ENCODE measurements at places on chromosomes 11 and 22. TPM values are rescaled to one million over a fixed set of nuclear protein-coding genes. Genes with fewer than 3 reads are reported as not detected.

Gene PHF5A
- total RNA-seq: 26.7 TPM

Gene C11orf86
- total RNA-seq: not detected

Gene SAA2
- total RNA-seq: not detected

Gene NPAT
- 9.5 TPM for total RNA-seq

Gene CRYBB3
- not detected for total RNA-seq

Gene FBLN1
- total RNA-seq: 241 TPM

Gene GUCY1A2
- 4.9 TPM for total RNA-seq

- no peak for ATAC-seq
Measured at GRCh38 chr22:41672780-41673509, 15.7 kb downstream of the SNU13 start.

DNA sequence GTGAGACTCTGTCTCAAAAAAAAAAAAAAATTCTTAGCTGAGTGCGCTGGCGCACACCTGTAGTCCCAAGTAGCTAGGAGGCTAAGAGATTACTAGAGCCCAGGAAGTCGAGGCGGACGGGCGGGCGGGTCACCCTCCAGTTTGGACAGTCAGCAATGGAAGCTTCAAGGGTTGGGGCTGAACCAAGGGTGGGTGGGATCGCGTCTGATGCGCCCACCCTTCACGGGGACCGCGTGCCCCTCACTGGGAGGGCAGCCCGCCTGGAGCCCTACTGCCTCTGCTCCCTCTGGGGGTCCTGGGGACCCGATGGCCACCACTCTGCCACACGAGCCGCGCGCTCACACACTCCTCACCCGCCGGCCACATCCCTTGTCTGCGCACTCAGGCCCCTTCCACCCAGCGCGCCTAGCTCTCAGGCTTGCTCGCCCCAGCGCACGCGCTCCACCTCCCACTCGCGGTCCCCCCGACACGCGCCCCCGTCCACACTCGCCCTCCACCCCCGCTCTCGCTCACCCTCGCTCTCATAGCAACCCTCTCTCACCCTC, 494 bp downstream of the CHID1 start:
- no peak for ATAC-seq

DNA sequence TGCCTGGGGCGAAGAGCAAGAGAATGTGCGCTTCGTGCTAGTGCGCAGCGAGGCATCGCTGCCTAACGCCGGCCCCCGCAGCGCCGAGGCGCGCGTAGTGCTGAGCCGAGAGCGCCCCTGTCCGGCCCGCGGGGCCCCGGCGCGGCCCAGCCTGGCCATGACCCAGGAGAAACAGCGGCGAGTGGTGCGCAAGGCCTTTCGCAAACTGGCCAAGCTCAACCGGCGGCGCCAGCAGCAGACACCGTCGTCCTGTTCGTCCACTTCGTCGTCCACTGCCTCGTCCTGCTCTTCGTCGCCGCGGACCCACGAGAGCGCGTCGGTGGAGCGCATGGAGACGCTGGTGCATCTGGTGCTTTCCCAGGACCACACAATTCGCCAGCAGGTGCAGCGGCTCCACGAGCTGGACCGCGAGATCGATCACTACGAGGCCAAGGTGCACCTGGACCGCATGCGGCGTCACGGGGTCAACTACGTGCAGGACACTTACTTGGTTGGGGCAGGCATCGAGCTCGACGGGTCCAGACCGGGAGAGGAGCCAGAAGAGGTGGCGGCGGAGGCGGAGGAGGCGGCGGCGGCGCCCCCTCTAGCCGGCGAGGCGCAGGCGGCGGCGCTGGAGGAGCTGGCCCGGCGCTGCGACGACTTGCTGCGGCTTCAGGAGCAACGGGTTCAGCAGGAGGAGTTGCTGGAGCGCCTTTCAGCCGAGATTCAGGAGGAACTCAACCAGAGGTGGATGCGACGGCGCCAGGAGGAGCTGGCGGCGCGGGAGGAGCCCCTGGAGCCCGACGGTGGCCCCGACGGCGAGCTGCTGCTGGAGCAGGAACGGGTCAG, 1.0 kb downstream of the RASSF10 start:
- ATAC-seq: peak; percentile 25

DNA sequence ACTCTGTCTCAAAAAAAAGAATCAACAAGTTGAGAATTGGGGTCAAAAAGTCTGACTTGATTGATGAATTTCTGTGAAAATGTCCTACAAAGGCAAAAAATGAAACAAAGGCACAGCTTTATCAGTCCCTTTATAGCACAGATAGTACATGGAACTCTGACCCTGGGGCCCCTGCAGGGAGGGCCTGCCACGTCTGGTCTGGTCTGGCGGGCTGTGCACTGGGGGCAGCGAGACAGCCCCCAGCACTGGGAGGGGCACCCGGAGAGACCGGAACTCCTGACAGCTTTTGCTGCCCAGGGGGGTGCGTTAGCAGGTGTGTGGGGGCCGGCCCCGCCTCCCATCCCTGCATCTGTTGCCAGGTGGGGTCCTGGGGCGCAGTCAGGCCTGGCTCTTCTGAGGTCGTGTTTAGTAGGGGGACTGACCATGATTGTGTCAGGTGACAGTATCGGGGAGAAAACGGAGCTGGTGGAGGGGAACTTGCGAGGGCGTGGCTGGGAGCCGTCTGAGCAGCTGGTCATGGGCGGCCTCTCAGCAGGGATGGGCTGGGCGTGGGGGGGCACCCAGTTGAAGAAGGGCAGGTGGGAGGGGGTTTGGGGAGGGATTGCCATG, 51.7 kb downstream of the GRAMD4 start:
- ATAC-seq: no peak

DNA sequence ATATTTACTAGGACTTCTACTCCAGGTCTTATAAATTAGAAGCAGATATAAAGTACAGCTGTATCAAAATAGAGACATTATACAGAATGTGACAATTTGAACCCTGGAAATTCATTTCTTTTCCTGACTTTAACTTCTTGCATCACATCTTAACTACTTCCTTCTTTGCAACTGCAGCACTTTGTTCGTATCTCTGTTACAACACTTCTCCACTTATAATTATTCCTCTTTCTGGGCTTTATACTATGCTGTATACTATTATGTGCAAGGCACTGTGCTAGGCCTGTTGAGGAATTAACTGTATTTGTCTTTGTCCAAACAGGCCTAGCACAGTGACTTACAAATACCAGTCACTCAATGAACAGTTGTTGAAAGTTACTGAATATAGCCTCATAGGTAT, 1.8 kb upstream of the SLC36A4 start:
- no peak for ATAC-seq

- no peak for ATAC-seq
Measured at GRCh38 chr11:33731723-33732531, 4.3 kb downstream of the CD59 start.

- ATAC-seq: no peak
Measured at GRCh38 chr11:72146625-72147024, 11.1 kb downstream of the FOLR3 start.

DNA sequence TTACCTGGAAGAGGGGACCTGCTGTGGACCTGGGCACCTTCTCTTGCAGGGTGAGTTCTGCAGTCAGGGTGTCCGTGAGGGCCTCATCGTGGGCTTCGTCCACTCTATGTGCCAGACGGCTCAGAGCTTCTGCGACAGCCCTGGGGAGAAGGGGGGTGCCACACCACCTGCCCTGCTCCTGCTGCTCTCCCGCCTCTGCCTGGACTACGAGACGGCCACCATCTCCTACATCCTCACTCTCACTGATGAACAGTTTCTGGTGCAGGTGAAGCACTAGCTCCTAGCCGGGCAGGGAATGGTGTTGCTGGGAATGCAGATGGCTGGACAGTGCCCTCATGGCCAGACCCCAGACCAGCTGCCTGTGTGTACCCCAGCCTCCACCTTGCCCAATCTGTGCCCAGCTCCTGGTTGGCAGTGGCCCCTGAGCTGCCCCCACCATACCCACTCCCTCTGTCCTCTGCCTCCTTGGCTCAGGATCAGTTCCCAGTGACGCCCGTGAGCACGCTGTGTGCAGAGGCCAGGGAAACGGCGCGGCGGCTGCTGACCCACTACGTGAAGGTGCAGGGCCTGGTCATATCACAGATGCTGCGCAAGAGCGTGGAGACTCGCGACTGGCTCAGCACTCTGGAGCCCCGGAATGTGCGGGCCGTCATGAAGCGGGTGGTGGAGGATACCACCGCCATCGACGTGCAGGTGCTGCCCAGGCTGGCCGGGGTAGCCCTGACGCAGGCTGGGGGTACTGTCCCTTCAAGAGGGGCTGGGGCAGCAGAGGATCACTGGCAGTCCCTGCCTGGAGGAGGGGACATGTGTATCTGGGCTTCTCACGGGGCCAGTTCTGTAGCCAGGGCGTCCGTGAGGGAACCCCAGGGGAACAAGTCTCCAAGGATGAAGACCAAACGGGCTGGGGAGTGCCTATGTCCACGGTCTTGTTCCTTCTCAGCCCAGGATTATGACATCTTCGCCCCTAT, 2.2 kb upstream of the TM7SF2 start:
- no peak for ATAC-seq

- no peak for ATAC-seq
Measured at GRCh38 chr11:103936059-103936458, 100.4 kb upstream of the DDI1 start.

DNA sequence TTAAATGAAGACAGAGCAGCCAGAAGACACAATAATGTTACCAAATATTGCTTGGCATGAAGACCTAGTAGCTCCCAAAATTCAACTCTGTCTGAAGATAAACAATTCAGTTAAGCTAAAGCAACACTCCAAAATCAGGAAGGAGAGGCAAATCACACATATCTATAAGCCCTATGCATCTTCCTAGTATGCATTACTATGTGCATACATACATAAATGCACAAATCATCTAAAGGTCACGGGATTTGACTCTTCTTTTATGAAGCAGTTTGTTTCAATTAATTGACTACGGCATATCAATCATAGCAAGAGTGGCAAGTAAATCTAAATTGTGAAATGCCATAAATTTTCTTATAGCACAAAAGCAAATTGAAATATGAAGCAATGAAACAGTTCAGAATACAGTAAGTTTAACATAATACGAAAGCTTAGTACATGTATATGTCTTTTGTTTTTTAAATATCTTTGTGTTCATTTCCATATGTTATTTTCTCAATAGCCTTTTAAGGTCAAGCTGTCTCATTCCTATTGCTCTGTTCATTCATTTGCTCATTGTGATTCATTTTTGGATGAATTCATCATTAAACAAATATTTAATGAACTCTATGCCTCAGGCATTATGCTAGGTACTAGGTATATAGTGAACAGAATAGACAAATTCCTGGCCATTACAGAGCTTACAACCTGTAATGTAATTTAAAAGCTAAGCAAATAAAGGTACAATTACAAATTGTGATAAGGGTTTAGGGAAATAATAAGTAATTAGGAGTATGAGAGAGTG, 540.5 kb downstream of the DLG2 start:
- ATAC-seq: no peak

GRCh38 chr11:88886796-88887195, 179.0 kb downstream of the GRM5 start:
- no peak for ATAC-seq

DNA sequence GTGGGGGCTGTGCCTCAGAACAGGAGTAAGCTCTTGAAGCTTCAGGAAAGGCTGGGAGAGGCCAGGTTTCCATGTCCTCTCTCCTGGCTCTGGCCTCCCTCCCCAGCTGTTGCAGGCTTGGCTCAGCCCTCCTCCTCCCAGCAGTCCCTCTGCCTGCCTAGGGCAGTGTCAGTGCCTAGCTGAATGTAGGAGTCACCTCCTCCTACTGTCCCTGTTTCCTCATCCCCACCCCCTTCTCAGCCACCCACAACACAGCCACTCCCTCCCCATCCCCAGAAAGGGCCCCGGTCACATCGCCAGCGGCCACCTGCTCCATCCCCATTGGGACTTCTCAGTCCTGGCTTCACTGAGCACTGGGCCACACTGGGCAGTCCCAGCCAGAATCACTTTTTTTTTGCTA, 2.9 kb upstream of the FBLN1 start:
- peak; percentile 71 for ATAC-seq

GRCh38 chr11:129861702-129862522, 33.5 kb downstream of the NFRKB start:
- ATAC-seq: peak; percentile 88

- peak; percentile 79 for ATAC-seq
Measured at GRCh38 chr11:7609015-7609414, 64.3 kb downstream of the CYB5R2 start.

GRCh38 chr11:85903811-85904210, 48.6 kb downstream of the CCDC83 start:
- ATAC-seq: no peak

DNA sequence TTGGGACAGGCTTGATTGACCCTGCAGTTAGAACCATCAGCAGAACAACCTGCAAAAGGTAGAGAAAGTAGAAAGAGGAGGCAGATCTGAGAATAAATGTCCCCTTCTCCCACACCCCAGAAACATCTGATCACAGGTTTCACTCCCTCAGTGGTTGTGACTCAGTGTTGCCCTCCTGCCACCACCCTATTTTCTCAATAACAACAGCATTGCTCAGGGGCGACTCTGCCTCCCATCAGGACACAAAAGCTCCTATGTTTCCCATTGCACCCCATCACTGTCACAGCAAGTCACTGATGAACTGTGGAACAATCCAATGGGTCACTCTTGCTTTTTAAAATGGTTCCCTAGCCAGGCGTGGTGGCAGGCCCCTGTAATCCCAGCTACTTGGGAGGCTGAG, 110.2 kb downstream of the RASSF10 start:
- ATAC-seq: no peak

- ATAC-seq: no peak
Measured at GRCh38 chr11:130677486-130678153, 229.2 kb downstream of the ADAMTS15 start.

- no peak for ATAC-seq
Measured at GRCh38 chr22:39942439-39943230, 17.6 kb upstream of the TMA7B start.

DNA sequence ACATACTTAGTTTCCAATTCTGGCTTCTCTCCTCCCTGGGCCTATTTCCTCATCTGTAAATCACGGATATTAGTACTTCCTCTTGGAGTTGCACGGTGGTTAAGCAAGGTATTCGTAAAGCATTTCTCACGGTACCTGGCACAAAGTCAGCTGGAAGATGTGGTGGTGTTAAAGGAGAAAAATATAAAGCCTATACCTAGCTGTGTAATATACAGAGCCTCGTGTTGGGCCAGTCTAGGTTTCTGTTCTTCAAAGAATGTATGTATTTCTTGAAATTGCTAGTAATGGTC, 47.2 kb downstream of the DBX1 start:
- ATAC-seq: no peak

- no peak for ATAC-seq
Measured at GRCh38 chr11:122984186-122985011, 2.8 kb upstream of the BSX start.

DNA sequence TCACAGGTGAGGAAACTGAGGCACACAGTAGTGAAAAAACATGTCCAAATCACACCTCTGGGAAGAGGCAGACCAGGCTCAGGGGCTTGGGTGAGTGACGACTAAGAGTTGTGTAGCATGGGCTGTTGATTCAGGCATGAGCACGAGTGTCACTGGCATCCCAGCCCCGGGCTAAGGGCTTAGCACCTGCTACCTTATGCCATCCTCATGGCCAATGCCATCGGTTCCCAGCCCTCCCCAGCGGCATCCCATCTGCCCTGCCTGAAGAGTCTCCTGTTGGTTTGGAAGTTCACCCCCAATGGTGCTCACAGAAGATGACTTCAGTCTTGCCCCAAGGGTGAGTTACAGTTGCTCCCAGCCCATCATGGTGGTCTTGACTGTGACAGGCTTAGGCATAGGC, 22.4 kb downstream of the MB start:
- ATAC-seq: no peak

GRCh38 chr11:78070621-78071020, 7.0 kb downstream of the THRSP start:
- no peak for ATAC-seq

Data from gastroesophageal sphincter (tissue), 4 donors.